NCI-H187 treated with DMSO at 0.1 percent for 48 hours (cell line): ENCODE measurements at places on chromosomes 3 and 15.

DNA sequence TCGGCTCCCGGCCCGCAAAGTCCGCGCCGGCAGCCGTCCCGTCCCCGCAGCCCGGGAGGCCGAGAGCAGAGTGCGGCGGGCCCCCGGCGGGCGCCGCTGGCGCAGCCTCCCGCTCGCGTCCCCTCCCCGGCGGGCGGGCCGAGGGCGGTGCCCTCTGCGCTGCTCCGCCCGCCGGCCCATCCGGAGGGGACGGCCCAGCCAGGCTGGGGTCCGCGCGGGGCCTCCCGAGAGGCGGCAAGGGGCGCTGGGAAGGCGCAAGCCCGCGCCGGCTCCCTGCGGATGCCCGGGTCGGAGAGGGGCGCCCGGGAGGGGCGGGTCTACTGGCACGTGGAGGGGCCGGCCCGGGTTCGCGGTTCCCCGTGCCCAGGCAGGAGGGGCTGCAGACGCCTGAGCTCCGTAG lies at the start of the genes CLCN2 and POLR2H:
TSS of gene CLCN2 (minus strand) at position 74 of the 400 bp plus-strand sequence. CDS start 126 bp downstream, outside the sequence.
TSS of gene POLR2H (plus strand) at position 179 of the 400 bp plus-strand sequence. CDS start 1,783 bp downstream, outside the sequence.
- DNase-seq: no peak

DNA sequence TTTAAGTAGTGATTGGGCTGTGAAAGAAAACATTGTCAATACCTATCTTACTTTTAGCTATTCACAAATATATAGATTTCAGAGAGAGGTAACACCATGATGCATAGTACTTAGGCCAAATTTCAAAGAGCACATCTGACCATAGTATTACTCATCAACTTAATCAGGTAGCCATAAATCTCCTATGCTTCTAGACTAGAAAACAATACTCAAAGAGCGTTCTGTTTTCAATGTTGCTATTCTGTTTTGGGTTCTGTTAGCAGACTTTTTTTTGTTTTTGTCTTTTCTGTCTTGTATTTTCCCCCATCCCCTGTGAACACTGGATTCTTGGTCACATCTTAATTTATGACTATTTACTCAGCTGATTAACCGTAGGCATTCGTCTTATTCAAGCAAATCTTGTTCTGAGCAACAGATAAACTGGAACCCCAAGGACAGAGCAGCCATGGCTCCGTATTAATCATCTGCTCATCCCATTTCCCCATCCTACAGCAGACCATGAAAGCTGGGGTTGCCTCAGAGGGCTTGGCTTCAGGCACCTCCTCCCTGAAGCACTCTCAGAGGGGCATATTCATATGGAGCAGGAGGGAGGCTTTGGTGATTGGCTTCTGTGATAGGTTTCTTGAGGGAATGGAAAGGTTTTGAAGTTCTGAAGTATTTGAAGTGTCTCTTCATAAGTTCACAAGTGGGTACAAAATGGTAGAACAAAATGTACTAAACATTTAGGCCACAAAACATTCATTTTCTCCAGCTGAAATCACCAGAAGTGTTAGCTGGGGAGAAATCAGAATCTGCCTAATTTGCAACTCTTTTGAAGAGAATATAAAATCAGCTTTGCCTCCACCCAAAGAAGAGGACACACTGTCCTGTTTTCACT lies 105.3 kb downstream of the TNIK start:
- no peak for DNase-seq

GRCh38 chr3:153051427-153052095 lies 110.5 kb upstream of the RAP2B start:
- no peak for DNase-seq

DNA sequence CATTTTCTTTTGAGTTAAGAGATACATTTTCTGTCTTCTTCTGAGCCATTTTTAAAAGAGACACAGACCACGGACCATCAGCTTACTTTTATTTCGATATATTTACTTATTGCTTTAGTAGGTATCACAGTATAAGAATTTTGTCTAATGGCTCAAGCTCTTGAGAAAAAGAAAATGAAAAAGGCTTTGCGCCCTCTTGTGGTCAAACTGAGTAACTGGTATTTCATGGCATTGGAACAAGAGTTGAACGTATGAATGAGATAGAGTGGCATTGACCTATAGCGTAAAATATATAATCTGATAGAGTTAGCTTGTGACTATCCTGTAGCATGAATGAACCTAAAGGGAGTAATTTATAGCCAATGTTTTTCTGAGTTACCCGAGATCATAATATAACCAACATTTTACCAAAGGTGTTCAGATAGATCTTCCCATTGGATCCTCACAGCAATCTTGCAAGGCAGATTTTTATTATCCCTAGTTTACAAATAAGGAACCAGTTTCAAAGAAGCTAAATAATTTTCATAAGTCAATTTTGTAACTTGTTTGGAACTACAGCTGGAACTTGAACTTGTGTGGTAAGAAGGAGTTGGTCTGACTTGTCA lies 154.6 kb downstream of the POLR2M start:
- DNase-seq: no peak

GRCh38 chr15:25805031-25805430 lies 58.1 kb downstream of the ATP10A start:
- no peak for DNase-seq

DNA sequence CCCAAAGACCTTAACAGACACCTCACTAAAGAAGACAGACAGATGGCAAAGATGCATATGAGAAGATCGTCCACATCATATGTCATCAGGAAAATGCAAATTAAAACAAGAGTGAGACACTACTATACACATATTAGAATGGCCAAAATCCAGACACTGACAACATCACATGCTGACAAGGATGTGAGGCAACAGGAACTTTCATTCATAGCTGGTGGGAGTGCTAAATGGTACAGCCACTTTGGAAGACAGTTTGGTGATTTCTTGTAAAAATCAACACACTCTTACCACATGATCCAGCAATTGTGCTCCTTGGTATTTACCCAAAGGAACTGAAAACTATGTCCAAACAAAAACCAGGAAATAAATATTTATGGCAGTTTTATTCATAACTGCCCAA lies 17.6 kb downstream of the CHDH start:
- DNase-seq: no peak

DNA sequence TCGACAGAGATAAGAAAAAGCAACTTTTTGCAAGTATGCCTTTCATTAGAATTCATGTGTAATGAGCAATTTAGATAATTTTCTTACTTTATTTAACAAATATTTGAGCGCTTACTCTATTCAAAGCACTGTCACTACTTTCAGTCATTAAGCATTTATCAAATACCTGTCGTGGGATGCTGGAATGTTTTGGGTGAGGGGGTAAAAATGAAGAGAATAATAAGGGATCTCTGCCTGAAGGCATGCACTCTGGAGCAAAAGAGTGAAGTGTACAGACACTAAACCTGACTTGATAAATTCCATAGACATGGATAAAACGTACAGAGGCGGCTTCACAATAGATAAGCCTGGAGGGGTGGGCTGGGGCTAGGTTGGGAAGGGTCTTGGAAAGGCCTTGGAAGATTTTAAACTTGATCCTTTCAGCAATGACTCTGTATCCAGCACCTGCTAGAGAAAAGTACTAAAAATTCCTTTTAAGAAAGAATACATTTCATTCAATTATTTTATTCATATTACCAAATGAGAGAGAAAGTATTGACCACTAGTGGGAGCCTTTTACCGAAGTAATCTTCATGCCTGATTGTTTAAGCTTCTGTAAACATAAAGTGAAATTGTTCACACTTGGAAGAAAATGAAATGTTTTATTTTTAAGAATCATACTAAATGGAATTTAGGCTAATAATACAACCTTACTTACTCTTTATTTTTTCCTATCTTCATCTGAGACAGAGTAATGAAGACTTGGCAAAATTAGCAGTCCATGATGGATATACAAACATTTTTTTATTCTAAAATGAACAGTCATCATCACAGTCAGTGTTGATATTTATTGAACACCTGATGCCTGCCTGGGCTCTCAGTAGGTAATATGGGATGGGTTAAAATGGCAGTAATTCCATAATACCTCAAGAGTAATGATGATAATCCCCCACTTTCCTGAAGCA lies 113.2 kb downstream of the PPP2R3A start:
- no peak for DNase-seq

DNA sequence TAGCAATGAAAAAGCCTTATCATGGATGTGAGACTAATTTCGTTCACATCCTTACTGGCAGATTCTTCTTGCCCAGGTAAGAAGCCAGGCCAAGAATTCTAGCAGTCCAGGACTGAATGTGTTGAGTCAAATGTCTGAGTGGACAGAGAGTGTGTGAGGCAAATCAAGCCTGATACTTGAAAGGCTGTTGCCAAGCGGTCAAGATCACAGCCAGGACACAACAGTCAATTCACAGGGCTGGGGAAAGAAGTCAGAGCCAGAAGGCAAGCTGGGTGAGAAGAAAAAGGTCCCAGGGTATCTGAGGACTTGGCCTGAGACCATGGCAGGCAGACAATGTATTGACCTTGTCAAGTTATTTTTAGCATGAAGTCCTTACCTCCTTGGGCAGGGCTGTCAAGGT lies 301.3 kb downstream of the ZNF385D start:
- DNase-seq: no peak

DNA sequence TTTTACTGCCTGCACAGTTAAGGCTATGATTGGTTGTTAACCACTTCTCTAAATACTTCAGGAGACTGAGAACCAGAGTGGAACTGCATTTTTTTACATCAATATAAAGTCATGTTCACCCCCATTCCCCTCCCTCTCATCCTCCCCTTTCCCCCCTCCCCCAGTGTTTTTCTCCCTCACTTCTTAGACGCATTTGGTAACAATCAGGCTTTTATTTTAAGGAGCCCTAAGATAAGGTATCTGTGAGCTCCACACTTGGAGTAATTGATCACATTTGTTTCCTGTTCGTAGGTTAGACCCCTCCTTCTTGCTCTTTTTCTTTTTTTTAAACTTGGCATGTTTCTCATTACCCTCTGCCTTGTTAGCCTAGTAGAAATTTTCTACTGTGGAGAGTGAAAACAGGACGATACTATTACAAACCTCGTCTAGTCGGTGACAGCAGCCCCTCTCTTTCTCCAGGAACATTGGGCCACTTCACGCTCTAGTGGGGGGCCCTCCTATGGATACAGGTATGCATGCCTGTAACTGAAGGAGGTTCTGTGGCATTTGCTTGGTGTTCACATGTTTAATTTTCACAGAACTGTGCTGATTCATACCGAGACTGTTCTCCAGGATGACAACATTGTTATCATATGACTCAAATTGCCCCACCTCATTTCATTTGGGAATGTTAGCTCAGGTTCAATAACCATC lies 314.4 kb downstream of the MECOM start:
- DNase-seq: no peak

DNA sequence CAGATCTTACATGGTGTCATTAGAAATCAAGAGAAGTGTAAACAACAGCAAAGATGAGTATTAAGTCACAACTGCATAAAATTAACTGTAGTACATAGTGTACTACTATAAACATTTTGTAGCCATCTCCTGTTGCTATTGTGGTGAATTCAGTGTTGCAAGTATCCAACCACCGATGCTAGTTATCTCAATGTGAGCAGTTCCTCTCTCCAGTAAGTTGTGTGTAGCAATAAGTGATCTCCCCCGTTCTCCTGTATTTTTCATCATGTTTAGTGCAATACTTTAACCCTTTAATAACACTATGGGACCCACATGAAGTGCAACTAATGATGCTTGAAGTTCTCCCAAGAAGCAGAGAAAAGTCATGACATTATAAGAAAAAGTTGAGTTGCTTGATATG lies 264.7 kb upstream of the KCNH8 start:
- DNase-seq: no peak

DNA sequence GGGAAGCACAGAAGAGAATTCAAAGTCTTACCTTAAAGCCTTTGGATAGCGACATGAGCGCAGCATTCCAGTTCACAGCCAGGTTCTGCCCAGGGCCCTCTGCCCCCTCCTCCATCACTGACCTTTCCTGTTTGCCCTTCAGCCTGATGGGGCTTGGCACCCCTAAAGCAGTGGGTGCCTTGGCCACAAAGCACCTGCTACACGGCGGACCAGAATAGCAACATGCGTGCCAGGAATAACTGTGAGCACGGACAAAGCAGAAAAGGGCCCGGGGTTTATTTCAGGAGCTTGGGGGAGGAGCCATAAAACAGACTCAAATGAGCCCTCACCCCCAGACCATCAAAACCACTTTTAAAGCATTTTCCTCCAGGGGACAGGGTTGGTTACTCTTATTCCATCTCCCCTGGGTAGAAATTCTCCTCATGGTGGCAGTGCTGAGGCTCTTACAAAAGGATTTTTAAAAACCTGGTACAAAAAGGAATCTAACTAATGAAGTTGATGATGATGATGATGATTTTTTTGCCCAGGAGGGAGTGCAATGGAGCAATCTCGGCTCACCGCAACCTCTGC lies 135.4 kb downstream of the KLF13 start:
- no peak for DNase-seq

DNA sequence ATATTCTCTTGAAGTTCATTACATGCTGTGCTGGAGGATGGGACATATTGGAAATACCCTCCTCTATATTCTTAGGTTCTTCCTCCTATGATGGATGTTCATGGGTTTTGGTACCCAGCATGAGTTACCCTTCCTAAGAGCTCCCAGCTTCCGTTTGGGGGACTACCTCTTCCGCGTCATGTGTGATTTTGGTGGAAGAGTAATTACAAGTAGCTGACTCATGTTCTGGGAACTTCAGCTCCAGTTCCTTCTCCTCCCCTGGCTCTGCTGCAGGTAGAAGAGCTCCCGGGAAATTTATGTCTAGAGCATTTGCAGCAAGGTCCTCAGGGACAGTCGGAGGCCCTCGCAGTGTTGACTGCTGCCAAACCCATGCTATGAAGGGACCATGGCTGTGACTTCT lies 208.8 kb upstream of the IL12A start:
- no peak for DNase-seq

GRCh38 chr15:85984241-85984640 lies 95.4 kb upstream of the AGBL1 start:
- no peak for DNase-seq

DNA sequence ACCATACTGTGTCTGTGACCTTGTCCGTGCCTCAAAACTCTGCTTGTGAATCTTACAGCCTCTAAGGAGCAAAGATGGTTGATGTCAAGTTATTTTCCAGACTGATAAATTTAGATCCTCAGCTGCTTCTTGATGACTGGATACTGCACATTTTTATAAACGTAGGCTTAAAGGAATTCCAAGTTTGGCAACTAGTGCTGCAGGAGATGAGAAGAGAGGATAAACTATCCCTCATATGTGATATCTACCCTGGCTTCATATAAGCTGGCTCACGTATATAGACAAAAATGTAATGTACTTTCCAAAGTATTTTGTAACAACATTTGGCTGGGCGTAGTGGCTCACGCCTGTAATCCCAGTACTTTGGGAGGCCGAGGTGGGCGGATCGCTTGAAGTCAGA lies 89.6 kb downstream of the GMPS start:
- no peak for DNase-seq

- no peak for DNase-seq
Observed at GRCh38 chr3:152823173-152823572, 11.8 kb upstream of the P2RY1 start.

DNA sequence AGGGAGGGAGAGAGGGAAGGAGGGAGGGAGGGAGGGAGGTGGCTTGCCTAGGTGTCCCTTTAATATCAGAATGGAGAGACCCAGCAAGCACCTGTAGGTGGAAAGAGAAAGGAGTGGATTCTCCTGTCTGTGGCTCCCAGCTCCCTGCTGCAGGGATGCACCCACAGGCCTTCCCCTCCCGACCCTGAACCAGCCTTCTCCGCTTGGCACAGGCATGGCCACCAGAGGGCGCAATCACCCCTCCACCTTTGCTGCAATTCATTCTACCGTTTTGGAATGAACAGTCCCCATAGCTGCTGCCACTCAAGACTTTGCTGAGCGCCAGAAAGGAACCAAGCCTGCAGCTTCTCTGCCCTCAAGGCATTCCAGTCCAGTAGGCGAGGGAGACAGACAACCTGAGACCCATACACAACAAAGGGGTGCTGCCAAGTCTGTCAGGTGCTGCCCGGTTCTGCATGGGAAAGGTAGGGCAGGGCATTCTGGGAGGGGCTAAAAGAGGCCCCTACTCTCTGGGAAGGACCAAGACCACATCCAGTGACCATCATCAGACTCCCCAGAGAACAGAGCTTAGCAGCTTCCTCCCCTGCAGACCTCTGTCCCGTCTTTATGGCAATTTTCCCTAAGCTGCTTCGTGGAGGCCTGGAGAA lies 4.9 kb downstream of the TLR9 start:
- DNase-seq: no peak
